ENCODE measurements at places on chromosomes 3 and 15. TPM values are rescaled to one million over a fixed set of nuclear protein-coding genes. Genes with fewer than 3 reads are reported as not detected.

The FSD2 gene
- not detected for total RNA-seq

The FBXO40 gene
- not detected for total RNA-seq

The EPM2AIP1 gene
- 8.6 TPM for total RNA-seq

The GOLGA6L9 gene
- 5.8 TPM for total RNA-seq

The PCSK6 gene
- total RNA-seq = 35.0 TPM

The PIF1 gene
- 1.3 TPM for total RNA-seq

The ECE2 gene
- not detected for total RNA-seq

The GLDN gene
- 5.0 TPM for total RNA-seq

The ACKR2 gene
- 3.7 TPM for total RNA-seq

The FGD5 gene
- 3.8 TPM for total RNA-seq

The GOLGA8K gene
- total RNA-seq = not detected

The ISG20 gene
- total RNA-seq = 4.3 TPM

The CLDN18 gene
- total RNA-seq = not detected

Data from lower leg skin (tissue), 4 donors.